Fibroblast of the aortic adventitia (primary cell): ENCODE measurements at places on chromosomes 1 and 21. TPM values are rescaled to one million over a fixed set of nuclear protein-coding genes. Genes with fewer than 3 reads are reported as not detected.
A peak's percentile ranks its signal among the peaks of the same experiment; 100 is the strongest.

GRCh38 chr1:8889103-8889846, 10.8 kb upstream of the ENO1 start:
- no peak for DNase-seq

GRCh38 chr21:33884376-33885171, 31.0 kb downstream of the ATP5PO start:
- DNase-seq = peak; percentile 92

DNA sequence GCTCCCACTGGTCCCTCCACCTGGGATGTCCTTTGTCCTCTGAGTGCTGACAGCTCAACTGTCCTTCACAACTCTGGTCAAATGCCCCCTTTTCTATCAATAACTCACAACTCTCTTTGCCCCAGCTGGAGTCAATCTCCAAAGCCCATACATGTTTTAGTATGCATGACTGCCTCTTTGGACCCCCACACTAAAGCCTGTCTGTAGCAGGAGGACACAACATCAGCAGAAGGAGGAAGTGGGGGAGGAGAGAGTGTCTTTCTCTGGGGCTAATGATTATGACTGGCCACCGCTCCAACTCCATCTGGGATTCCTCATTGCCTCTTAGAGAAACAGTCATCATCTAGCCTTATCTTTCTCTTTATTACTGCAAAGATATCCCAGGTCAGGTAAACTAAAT, 186.6 kb upstream of the FGGY start:
- DNase-seq = no peak

- DNase-seq = no peak
Observed at GRCh38 chr21:46264690-46265144, 20.7 kb downstream of the MCM3AP start.

GRCh38 chr1:180154003-180154324, 705 bp upstream of the QSOX1 start:
- no peak for DNase-seq

DNA sequence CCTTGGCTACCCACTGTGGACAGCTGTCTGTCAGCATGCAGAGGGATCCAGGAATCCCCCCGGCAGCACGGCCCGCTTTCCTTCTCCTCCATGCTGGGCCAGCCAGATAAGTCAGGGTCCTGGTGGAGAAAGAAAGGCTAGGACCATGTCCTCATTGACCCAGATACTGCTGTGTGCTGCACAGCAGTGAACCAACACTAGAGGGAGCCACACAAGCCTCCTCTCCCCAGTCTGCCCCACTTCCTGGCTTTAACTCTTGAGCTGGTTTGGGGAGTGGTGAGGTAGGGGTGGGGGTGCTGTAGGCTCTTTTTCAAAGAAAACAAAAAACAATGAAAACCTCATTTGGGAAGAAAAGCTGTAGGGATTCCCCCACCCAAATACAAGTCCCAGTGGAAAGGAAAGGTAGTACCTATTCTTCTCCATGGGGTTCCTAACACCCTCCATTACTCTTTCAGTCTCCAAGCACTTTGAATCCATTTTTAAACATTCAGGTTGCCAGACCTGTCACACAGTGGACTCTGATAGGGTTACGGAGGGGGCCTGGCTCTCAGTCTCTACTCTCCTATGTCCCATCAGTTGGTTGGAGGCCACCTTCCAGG, 84.9 kb upstream of the CD1D start:
- peak; percentile 34 for DNase-seq

DNA sequence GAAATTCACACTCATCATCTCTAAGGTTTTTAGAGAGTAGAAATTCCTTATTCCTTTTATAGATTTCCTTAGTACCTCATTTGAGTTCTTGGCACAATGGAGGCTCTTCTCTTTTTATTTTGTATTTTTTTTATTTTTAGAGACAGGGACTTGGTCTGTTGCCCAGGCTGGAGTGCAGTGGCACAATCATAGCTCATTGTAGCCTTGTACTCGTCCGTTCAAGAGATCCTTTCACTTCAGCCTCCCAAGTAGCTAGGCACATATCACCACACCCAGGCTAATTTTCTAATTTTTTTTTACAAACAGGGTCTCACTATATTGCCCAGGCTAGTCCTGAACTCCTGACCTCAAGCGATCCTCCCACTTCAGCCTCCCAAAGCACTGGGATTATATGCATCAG, 29.6 kb downstream of the RGL1 start:
- peak; percentile 50 for DNase-seq

DNA sequence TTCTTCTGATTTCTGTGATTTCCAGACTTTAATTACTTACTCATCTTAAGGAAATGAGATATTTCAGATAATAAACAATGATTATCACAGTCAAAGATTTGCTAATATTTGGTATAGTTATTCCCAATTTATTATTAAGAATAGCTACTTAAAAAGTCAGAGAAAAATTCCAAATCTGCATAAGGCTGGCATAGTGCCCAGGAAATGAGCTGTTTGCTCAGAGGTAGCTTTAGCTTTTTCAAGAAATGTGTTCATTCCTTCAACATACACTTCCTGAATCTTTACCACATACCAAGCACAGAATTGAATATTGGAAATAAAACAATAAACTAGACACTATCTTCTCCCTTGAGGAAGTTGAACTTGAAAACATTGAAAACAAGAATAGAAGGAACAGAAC, 44.3 kb upstream of the KCNK1 start:
- DNase-seq = peak; percentile 36

DNA sequence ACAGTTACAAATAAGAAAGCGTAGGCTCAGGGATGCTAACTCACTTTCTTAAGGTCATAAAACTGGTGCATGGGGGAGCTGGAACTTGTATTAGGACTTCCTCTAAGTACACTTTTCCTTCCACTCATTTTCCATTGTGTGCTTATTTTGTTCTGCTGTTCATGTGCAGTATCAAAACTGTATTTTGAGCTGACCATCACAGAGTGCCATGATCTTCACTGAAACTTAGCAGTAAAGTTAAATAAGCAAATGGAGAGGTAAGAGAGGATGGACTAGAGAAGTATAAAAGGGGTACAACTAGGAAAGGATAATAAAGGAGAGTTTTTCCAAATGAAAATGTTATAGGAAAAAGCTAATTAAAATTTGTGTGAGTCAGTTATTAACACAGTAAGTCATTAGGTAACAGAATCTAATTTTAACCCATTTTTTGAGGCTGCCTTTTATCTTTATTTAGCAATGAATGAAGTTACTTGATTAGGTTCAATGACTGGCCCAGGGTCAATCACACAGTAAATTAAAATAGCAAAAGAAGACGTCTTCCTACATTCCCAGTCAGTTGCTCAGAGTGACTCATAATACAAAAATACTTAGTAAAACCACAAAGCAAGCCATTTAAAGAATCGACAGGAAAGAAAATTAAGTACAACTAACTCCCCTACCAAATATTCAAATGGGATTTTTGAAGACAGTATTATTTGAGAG, 165.8 kb upstream of the C1orf105 start:
- peak; percentile 91 for DNase-seq

- no peak for DNase-seq
Observed at GRCh38 chr1:61674221-61674620, 50.7 kb downstream of the TM2D1 start.

DNA sequence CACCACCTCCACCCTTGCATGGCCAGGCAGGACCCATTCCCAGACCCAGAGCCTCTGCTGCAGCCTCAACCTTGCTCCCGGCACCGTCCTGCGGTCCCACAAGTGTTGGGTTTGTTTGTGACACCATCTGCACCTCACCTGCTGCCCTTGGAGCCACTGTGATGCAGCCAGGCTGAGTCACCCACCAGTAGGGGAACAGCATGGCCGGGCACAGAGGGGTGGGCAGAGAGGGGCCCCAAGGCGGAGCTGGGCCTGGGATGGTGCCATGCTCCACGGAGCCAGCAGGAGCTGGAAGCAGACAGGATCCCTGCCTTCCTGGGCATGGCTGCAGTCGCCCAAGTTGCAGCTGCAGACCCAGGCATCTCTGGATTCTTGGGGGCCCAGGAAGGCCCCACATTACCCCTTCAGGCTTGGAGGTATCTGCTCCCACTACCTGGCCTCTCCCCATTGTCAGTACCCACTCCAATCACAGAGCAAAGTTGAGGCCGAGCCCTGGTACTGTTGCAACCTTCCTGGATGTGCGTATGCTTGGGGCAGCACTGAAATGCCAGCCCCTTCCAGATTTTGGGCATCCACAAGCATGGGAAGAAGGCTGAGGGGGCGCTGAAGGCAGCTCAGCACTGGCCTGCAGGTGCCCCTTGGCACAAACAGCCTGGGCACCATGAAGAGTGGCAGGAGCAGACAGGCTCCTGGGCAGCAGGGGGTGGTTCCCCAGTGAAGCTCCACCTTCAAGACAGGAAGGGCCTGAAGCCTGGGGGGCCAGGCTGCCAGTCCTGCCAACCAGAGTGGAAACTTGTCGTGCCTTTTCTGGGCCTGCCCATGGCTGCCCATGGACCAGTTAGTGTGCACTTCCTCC, 172.8 kb downstream of the MATN1 start:
- no peak for DNase-seq

DNA sequence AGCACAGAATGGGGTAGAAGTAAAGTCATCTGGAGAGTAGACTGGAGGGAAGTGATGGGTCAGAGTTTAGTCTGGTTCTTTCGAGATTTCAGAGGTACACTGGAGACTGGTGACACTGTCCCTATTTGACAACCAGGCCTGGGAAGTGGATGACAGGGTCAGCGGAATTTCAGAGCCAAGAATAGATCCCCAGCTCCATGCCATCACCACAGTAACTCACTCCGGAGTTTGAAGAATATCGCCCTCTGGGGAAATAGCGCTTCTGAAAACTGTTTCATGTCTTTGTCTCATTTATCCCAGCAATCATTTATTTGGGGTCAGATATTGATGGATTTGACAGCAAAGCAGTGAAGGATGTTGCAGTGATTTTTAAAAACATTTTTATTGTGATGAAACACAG, 7.6 kb upstream of the NFASC start:
- no peak for DNase-seq

GRCh38 chr1:109897259-109897955, 13.2 kb upstream of the CSF1 start:
- peak; percentile 60 for DNase-seq

DNA sequence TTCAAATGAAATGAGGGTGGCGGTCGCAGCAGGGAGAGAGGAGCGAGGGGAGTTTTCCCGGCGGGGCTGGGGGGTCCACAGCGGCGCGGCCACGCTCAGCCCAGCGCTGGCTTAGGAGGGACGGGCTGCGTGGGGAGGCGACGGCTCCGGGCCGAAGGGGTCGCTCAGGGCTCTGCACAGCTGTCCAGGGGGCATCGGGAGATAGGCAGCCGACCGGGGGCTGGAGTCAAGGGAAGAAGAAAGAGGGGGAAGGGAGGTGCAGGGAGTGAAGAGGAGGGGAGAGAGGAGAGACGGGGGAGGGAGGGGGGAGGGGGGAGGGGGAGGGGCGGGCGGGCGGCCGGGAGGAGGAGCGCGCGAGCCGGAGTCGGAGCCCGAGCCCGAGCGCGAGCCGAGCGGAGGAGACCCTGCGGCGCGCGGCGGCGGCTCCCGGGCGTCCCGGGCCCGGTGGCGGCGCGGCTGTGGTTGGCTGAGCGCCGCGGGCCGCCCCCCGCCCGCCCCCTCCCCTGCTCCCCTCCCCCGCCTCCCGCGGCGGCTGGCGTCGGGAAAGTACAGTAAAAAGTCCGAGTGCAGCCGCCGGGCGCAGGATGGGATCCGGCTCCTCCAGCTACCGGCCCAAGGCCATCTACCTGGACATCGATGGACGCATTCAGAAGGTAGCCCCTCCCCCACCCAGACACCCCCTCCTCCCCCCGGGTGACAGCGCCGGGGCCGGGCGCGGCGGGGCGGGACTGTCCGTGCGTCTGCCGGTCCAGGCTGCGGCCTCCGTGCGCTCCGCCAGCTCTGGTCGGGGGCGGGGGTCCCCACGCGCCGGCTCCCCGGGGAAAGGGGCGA, at the start of gene PDE9A:
Gene PDE9A, plus strand, starts transcription at position 391 of the 831 bp plus-strand sequence. Its CDS starts 194 bp downstream, at position 585.
- DNase-seq = no peak

DNA sequence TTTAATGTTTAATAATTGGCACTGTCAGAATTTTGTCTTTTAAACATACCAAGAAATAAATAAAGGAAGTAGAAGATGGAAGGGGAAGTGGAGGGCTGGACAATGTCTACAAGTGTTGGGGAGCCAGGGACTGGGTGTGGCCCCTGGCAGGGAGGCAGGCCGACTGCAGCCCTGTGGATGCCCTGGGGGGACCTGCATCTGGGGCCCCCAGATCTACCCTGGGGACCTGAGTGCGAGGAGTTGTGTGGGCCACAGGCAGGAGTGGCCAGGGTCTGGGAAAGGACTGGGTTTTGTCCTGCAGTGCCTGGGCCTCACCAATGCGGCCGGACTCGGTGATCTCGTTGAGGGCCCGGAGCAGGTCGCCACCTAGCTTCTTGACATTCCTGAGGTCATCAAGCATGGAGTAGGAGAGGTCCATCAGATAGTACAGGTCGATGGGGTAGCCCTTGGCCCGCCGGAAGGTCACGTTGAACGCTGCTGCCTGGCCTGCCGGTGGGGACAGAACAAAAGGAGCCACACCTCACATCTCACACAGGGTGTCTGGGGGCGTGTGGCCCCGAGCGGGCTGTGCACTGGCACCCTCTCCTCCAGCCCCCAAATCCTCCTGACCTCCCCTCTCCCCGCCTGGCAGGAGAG, 17.5 kb downstream of the ITGB2 start:
- no peak for DNase-seq

- DNase-seq = no peak
Observed at GRCh38 chr1:200081969-200082245, 54.4 kb downstream of the NR5A2 start.

DNA sequence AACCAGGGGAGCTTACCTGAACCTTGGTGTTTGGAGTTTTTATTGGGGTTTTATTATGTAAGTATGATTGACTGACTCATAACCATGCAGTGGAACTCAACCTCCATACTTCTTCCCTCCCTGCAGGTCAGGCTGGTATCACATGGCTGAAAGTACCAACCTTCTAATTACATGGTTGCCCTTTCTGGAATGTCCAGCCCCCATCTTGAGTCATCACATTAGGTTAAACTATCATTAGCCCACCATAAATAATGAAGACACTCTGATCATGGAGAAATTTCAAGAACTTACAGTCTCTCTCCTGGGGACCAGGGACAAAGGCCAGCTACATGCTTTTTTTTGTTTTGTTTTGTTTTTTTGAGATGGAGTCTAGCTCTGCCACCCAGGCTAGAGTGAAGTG, 19.2 kb upstream of the DPH5 start:
- no peak for DNase-seq

- DNase-seq = peak; percentile 45
Observed at GRCh38 chr1:178417858-178418257, 78.9 kb downstream of the CLEC20A start.

C1orf185 gene
- not detected in 2 replicates for total RNA-seq

IL6R gene
- total RNA-seq = 1.3 and 5.3 TPM in 2 replicates

SLC45A3 gene
- total RNA-seq = 1.7 TPM in 2 replicates

OLIG2 gene
- not detected in 2 replicates for total RNA-seq

EDEM3 gene
- 47.0 and 85.9 TPM in 2 replicates for total RNA-seq

DNAH14 gene
- 12.7 and 33.9 TPM in 2 replicates for total RNA-seq
